ENCODE measurements at places on chromosomes 1 and 21. TPM values are rescaled to one million over a fixed set of nuclear protein-coding genes. Genes with fewer than 3 reads are reported as not detected.

DNA sequence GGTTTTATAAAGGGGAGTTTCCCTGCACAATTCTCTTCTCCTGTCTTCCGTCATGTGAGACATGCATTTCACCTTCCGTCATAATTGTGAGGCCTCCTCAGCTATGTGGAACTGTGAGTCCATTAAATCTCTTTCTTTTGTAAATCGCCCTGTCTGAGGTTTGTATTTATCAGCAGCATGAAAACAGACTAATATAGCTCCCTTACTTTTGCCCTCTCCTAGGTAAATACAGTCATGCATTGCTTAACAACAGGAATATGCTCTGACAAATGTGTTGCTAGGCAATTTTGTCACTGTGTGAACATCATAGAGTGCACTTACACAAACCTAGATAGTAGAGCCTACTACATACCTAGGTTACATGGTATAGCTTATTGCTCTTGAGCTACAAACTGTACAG, 616.8 kb downstream of the RWDD3 start:
- DNase-seq, result no peak

- DNase-seq, result no peak
Observed at GRCh38 chr1:150572918-150573647, 6.3 kb downstream of the MCL1 start.

DNA sequence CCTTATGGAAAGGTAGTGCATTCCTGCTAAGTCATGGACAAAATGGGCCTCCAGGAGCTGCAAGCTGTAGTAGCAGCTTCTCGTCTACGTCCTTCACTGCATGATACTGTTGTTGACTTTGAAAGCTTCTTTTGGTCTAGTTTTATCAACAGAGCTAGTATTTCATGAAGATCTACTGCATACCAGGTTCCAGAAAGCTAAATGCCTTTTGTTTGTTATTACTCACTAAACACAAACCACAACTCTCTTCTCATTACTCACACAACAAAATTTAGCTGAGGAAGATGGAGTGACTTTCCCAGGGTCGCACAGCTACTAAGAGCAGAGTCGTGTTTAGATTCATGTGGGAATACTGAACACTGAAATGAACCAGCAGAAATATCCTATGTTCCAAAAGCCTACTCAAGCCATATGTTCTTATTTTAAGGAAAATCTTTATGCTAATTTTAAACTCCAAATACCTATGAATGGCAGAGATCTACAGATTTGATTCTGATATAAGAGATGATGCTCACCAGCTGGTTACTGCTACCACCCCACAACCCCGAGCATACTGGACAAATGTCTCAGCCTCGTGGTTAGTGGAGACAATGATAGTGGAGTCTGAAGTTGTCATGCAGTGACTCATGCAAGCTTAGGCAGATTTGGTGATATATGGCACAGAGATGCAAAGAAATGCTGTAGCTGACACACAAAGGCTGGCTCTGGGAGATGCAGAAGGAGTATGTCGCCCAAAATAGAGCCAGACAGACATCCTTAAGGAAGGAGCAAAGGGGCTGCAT, 20.6 kb downstream of the PGBD2 start:
- DNase-seq, result no peak

DNA sequence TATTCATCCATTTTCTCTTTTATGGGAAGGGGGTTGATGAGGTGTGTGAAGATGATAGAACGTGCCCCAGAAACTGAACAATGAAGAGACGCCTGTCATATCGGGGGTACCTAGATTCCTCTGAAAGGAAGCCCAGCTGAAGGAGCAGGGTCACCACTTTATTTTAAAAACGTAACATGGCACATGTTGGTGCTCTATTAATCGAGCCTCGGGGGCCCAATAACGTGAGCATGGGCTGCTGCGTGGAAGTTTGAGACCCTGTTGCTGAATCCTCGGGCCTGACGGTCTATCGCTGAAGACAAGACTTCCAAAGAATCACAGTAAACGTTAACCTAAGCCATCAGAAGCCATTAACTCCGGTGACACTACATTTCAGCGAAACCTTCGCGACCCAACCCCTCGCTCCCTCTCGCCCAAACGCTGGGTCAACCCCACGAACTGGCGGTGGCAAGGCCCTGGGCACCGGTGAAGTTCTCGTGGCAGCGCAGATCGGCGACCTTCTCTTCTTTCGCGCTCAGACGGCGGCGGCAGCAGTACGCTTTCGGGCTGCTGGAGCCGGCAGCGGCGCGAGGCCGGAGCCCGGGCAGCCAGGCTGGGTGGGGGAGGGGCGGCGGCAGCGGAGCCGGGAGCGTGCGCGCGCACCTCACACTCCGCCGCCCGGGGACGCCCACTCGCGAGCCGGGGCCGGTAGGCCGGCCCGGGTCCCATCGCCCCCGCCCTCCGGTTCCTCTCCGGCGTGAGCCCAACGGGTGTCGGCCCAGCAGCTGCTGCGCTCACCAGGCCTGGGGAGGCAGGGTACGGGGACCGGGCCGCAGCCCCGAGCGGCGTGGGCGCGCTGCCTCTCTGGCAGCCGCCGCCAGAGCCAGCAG, 838 bp upstream of the MAN1A2 start:
- peak; percentile 87 for DNase-seq

DNA sequence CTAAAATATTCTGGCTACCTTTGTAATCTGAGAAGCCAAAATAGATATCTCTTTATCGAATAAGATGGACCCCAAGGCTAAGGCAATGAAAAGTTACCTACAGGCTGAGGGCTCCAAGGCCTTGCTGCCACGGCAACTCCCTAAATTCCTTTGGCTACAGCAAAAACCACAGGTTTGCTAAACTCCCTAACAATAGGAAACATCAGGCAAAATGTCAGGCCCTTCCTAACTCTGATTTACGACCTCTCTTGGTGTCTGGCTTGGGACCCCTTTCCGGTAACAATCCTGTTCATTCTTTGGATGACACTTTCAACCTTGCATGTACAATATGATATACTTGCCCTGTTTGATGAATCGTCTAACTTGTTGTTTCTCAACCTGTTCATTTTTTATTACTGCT, 11.3 kb upstream of the OR2T8 start:
- no peak for DNase-seq

- DNase-seq, result no peak
Observed at GRCh38 chr1:111219557-111220286, 7.8 kb upstream of the CHI3L2 start.

- DNase-seq, result no peak
Observed at GRCh38 chr1:231418101-231418740, 3.9 kb downstream of the EGLN1 start.

PALMD gene
- 1.2 TPM for total RNA-seq

HDGF gene
- total RNA-seq, result 472 TPM

RHCE gene
- 0.78 TPM for total RNA-seq

NTMT2 gene
- total RNA-seq, result not detected

CFAP57 gene
- total RNA-seq, result 1.6 TPM

C1orf94 gene
- total RNA-seq, result not detected
